Midbrain (tissue), 1 donor: ENCODE measurements at places on chromosomes 1 and 21.

GRCh38 chr1:110111081-110111480 is 1.2 kb upstream of the UBL4B start:
- DNase-seq = no peak

- DNase-seq = no peak
These were observed 55.7 kb downstream of the PSMG1 start for GRCh38 chr21:39127506-39127905.

DNA sequence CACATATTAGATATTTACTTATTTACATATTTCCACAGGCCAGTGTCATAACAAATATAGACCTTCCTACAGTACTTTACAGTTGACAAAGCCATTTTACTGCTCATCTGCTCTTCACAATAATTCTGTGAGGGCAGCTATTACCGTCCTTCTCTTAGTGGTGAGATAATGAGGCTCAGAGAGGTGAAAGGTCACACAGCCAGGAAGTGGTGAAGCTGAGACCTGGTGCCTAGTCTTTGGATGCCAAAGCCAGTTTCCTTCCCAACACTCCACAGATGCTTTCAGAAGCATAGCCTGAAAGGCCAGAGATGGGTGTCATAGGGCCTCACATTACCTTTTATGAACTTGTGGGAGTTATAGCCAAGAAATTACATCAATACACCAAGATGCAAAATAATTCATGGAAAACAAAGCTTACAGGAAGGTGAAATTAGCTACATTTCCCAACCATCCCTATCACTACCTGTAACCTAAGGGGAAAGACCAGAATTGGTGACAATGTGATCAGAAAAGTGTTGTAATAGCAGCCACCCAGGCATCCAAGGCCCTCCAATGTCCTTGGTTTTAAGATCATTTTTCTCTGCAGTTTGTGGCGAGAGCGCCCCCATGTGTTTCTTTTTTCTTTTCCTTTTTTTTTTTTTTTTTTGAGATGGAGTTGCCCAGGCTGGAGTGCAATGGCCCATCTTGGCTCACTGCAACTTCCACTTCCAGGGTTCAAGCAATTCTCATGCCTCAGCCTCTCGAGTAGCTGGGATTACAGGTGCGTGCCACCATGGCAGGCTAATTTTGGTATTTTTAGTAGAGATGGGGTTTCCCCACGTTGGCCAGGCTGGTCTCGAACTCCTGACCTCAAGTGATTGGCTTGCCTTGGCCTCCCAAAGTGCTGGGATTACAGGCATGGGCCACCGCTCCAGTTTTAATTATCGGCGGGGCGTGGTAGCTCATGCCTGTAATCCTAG is 26.5 kb upstream of the RPL11 start:
- DNase-seq = no peak

DNA sequence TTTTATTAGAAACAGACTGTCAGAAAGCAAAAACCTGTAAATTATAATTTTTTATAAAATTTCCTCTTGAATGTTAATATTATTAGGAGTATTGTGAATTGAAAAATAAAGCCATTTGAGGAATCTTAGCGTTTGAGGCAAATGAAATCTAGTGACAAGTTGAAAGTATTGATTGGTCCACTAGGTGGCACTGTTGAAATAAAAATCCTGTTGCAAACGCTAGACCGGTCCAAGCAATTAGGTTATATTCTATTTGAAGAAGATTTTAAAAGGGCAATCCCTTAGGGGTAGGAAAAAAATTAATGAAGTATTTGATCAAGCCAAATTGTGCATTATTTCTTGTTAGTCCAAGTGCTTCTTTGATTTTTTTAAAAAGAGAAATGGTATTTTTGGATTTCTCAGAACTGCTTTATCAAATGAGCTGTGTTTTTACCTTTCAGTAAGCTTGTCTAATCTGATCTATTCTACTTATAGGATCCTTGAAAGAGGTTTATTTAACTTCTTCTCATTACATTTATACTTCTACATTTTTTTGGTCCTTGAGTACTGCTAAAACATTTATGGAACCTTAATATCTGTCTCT is 57.7 kb downstream of the ATG4C start:
- DNase-seq = peak; percentile 88

GRCh38 chr1:156812293-156812990 is 4.2 kb downstream of the SH2D2A start:
- DNase-seq = no peak

DNA sequence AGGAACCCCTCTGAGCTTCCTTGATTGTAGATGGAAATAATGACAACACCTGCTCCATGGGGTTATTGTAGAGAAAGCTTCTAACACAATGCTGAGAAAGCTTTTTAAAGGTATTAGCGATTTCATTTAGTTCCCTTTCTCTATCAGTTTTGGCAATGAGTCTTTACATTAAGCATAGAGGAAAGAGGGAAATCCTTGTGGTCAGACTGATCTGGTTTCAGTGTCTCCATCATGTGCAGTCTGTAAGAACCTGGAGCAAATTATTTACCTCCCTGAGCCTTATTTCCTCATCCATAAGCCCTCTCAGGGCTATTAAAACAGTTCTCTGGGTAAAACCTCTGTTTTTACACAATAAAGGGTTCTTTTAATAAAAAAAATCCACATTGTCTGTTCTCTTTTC is 87.5 kb downstream of the FGGY start:
- no peak for DNase-seq

DNA sequence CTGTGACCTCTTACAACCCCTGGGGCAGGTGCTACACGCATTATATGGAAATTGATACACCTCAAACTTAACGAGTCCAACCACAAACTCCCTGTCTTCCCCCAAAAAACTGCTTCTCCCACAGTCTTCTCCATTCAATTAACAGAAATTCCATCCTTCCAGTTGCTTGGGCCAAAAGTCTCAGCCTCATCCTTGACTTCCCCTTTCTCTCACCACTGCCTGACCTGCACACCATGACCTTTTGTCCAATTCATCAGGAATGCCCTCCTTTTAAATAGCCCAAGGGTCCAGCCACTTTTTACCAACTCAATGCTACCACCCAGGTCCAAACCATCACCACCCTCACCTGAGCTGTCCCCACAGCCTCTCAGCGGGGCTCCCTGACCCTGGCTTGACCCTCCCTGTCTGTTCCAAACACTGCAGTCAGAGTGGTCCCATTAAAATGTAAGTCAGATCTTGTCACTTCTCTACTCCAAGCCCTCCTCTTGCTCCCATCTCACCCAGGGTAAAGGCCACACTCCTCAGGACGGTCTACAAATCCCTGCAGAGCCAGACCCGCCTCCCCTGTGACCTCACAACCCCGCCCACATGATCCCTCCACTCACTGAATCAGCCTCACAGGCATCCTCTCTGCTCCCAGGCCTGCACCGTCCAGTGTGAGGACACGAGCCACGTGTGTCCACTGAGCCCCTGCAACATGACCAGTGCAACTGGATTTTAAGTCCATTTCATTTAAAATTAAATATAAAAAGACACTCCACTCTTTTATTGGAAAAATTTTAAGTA is 18.5 kb downstream of the KCNN3 start:
- DNase-seq = no peak

DNA sequence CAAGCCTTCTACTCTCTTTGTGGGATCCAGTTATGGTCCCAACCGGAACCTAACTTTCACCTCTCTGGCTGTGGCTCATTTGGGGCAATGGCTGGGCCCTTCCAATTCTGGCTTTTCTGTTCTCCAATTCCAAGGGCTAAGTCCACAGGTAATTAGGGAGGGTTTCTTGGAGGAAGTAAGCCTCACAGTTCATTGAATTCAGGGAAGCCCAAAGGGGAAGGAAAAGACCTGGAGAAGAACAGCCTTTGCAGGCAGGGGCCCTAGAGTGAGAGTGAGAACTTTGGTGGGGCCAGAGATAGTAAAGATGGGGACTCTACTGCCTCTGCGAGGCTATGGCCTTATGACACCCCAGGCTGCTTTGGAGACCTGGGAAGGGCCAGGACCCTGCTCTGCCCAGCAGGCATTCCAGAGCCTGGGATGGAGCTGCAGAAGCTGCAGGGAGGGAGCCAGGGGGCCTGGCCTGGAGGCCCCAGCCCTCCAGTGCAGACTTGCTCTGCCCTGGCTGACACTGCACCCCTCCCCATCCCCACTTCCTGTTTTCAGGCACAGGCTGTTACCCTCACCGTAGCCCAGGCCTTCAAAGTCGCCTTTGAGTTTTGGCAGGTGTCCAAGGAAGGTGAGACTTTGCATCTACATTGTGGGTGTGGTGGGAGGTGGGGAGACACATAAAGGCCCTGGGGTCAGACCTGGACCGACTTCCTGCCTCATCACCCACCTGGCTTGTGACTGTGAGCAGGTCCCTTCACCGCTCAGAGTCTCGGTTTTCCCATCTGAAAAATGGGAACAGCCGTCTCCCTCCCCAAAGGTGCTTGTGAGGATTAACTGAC is 18.9 kb downstream of the LDLRAP1 start:
- no peak for DNase-seq

DNA sequence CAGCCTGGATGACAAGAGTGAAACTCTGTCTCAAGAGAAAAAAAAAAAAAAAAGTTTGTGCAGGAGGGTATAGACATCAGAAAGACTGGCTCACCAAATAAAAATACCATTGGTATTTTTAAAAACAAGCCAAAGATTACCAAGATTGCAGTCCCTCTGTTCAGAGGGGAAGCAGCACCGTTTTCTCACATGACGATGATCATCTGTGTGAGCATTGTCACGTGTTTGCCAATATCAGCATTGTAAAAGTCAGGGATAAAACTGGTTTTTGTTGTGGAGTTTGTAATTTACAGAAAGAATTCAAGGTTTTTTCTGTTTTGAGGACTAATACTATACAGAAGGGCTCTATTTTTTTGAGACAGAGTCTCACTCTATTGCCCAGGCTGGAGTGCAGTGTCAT is 26.5 kb downstream of the ZNF362 start:
- no peak for DNase-seq

DNA sequence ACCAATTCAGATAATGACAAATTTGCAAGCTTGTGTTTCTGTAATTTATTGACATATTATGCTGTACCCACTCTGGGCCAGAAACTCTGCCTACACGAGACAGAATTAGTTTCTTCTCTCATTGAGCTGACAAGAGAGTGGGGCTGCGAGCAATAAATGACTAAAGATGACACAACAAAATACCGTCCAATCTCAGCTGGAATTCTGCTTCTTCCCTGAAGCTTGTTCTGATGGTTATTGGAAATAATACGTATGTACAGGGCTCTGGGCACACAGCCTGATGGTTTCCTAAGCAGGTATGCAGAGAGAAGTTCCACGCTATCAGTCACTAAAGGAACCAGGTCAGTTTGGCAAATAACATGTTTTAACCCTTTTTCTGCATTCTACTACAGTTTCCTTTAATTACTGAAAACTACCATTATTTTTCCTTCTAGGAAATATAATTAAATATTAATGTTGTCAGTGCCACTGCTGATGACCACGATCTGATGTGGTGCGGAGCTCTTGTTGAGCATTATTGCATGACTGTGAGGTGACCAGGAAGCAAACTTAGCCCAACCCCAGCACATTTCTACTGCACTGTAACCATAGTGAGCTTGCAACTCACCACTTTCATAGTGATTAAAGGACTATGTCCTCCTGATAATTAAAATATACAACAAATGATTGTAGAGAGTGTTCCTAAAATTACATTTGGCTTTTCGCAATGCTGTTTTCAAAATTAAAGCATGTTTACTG is 221.4 kb upstream of the L1TD1 start:
- no peak for DNase-seq

GRCh38 chr1:17212487-17213121 is 7.7 kb downstream of the PADI1 start:
- DNase-seq = no peak

GRCh38 chr1:94418664-94419655 is 771 bp downstream of the ABCD3 start:
- peak; percentile 36 for DNase-seq

- DNase-seq = no peak
These were observed 101.2 kb downstream of the PRDM2 start for GRCh38 chr1:13801232-13801631.

DNA sequence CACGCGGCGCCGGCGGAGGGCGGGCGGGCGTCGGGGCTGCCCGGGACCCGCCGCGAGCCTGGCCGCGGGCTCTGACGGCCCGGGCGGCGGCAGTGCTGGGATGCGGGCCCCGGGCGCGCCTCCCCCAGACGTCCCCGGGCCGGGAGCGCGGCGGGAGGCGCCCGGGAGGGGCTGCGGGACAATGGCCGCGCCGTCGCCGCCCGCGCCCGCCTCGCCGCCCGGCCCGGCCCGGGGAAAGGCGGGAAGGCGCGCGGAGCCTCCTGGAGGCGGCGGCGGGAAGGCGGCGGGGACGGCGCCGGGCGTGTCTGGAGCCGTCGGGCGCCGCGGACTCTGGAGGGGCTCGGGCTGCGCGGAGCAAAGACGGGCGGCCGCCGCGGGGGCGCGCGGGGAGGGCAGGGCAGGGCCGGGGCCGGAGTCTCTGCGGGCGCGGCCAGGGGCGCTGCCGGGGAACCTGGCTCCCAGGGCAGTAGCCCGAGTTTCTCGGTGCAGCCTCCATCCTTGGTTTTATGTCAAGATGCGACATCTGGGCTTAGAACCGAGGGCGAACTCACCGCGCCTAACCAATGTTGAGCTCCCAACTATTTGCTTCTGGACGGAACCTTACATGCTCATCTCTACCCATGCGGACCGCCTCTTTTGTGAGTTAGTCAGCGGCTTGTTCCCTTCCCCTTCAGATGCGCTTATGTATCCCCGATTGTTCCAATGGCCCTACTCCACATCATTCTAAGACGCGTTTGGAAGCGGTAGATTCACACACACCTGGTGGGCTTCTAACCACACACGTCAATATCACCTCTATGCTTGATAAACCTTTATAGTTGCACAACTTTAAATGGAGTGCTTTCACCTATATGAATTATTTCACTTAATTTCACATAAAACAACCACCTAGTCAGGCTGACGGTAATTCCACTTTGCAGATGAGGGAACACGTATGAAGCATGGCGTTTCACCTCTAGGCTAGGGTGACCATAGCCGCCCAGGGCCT is 651 bp downstream of the ZBTB8A start:
- DNase-seq = no peak

DNA sequence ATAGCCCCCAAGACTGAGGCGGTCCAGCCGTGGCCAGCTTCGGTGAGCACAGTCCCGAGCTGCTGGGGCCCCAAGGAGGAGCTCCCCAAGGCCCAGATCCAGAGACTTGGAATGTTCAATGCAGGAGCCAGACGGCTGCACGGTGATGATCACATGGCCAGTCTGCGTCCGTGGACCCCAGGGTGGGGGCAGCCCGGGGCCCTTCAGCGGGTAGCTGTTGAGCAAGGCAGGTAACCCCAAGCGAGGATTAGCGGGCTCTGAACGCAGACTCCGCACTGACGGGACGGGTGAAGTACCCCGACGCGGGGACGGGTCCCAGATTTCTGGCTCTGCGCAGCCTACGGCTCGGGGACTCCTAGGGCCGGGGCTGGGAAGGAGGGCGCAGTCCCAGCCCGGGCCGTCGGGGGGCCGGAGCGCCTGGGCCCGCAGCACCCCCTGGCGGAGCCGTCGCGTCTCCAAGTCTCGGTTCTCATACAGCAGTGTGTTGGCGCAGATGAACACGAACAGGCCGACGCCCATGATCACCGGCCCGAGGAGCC is 2.7 kb downstream of the TMEM200B start:
- DNase-seq = no peak

- no peak for DNase-seq
These were observed 1357.4 kb upstream of the ADGRL4 start for GRCh38 chr1:80363689-80364475.

DNA sequence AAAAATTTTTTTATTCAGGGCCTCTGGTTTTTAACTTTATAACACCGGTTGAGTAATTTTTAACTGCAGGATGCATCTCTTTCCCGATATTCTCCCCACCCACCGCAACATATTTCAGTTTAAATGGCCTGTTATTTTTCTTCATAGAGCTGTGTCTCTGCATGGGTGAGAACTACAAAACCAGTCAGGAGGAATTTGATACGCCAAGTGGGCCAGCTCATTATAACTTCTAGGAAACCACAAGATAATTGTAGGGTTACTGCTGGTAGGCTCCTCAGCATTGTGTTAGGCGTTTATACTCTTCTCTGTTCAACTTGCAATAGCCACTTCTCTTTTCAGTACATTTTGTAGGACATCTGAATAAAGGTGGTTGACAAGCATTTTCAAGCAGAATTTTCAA is 169.7 kb downstream of the PBX1 start:
- DNase-seq = no peak
